ENCODE measurements at places on chromosomes 16 and 17. TPM values are rescaled to one million over a fixed set of nuclear protein-coding genes. Genes with fewer than 3 reads are reported as not detected.

Gene TPPP3
- 0.69 TPM for total RNA-seq

Gene AGRP
- total RNA-seq, result not detected

Gene MT1G
- total RNA-seq, result 2.9 TPM

Gene TBC1D28
- total RNA-seq, result not detected

Gene HCRT
- total RNA-seq, result not detected

Gene KRT9
- total RNA-seq, result not detected

Gene RPA1
- total RNA-seq, result 42.5 TPM

Gene TAOK1
- 17.1 TPM for total RNA-seq

Gene CDR2L
- total RNA-seq, result 13.6 TPM

Gene OTOP2
- total RNA-seq, result not detected

Gene CLDN6
- total RNA-seq, result 0.27 TPM

Gene PPP1R27
- total RNA-seq, result not detected

All from M059J (cell line).